ENCODE measurements at places on chromosomes 12 and 14.

GRCh38 chr12:31737345-31737744, 8.5 kb upstream of the AMN1 start:
- DNase-seq: no peak

GRCh38 chr12:28817524-28817923, 331.6 kb upstream of the FAR2 start:
- no peak for DNase-seq

DNA sequence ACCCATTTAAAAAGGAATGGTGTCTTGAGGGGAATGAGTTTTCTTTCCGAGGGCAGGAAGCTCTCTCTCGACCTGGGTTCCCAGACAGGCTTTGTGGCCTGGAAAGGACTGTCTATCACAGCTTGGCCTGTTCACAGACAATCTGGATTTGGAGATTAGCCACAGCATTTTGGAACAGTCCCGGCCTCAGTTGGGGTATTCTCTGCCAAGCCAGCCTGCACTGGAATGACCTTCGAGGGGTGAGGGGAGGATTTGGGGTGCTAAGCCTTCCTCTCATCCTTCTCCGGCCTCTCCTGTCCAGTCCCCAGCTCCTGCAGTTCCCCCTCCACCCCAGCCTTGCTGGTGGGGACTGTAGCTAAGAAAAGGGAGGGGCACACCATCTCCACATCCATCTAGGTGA, 13.0 kb downstream of the TBX5 start:
- DNase-seq: no peak

- DNase-seq: no peak
Observed at GRCh38 chr12:9064815-9065606, 50.7 kb downstream of the A2M start.

DNA sequence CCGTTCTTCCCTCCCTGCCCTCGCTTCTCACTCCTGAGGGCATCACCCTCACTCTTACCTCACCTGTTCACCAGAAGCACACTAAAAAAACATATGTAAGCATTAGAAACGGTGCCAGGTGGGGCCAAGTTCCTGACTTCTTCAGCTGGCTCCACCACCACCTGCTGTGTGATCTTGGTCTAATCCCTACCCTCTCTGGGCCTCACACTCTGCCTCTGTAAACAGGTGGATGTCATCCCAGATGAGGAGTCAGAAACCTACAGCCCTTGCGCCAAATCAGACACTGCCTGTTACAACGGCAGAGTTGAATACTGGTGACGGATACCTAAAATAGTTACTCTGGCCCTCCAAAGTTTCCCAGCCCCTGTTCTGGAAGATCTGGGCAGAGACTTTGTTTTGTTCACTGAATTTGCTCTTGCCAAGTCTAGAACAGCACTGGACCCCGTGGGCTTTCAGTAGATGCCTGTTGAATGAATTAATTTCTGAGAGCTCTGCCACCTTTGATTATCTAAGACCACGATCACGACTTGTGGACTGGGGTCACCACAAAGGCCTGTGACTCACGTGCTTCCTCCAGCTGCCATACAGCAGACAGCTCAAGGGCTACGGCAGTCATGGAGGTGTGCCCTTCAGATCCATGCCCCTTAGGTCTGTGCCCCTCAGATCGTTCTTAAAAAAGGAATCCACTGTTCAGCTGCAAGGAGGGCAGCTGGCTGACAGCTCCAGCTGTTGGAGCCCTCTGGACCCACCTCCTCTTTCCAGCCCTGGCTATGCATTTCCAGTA, 71.9 kb downstream of the GSC start:
- DNase-seq: no peak

- DNase-seq: no peak
Observed at GRCh38 chr12:59398164-59398563, 197.7 kb upstream of the SLC16A7 start.

GRCh38 chr12:131089531-131090273, 136.0 kb downstream of the ADGRD1 start:
- no peak for DNase-seq

- DNase-seq: no peak
Observed at GRCh38 chr14:100606687-100607610, 19.7 kb upstream of the BEGAIN start.

- no peak for DNase-seq
Observed at GRCh38 chr12:76618031-76618430, 58.5 kb upstream of the OSBPL8 start.

- DNase-seq: no peak
Observed at GRCh38 chr14:75022655-75023054, 19.9 kb downstream of the EIF2B2 start.

GRCh38 chr12:119956047-119956446, 33.0 kb upstream of the BICDL1 start:
- no peak for DNase-seq

GRCh38 chr12:128603573-128604115, 220.1 kb downstream of the SLC15A4 start:
- no peak for DNase-seq

DNA sequence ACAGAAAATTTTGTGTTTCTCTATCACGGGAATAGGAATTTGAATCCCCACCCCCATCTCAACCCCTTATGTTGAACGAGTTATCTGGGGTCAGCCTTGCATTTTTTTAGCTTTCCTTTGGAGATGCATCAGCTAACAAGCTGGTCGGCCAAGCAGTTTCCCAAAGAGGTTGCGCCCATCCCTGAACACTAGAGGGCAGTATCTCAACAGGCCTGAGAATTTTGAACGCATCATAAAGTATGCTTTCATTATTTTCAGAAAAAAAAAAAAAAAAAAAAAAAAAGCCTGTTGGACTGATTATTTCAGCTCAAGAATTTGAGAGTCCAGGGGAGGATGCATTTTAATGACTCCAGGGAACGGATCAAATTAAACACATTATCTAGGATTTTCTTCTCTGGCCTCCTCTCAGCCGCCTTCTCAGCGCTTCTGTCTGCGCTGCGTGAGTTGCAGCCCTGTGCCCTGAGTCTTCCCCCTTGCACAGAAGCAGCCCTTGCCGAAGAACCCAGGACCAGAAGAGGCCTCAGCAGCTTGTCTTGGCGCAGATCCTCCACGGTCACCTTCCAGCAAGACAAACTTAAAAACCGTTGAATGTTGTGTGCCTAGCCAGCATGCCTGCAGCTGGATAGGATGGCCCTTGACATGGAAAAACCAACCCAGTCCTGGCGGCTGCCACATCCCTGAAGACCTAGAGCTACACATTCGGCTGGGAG, 76.6 kb upstream of the GZMB start:
- DNase-seq: peak; percentile 63

DNA sequence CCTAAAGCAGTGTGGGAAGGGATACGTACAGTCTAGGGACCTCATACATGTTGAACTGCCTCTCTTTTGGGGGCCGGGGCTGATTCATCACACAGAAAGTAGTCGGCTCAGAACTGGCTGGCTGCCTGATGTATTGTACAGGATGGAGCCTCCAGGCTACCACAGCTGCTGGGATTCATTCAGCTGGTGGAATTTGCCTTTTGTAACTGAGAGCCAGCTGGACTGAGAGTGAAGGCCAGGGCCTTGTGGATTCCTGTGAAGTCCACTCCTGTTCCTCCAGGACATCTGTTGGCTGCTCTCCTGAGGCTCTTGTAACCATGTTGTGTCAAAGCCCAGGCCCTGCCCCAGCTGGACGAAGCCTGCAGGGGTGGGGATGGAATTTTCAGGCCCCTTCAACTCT, 116.3 kb upstream of the PRICKLE1 start:
- no peak for DNase-seq

DNA sequence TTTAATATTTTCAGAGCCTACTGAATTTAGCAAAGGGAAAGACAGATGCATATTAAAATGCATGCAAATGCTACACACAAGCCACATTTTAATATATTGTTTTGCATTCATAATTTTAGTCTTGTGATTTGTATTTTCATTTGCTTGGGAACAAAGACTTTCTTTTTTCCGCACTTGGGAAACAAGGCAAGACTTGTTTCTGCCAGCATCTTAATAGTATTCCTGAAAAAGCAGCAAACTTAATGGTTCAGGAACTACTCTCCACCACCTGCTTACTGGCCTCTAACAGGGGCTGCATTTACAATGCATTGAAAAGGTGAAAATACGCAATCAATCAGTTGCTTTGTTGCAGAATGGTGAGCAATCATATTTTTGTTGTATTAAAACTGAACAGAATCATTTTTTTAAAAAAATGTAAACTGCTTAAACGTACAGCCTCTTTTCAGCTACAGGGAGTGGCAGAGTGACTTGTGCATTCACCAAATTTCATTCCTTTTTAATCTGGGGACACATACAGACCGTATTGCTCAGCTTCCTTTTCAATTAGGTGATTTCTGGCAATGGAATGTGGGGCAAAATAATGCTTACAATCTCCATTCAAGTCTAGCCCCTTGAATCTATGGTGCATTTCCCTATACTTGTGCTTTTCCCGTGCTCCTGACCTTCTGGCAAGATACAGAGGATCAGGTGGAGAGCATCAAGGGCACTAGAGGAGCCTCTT, 144.1 kb upstream of the BTG1 start:
- DNase-seq: no peak

DNA sequence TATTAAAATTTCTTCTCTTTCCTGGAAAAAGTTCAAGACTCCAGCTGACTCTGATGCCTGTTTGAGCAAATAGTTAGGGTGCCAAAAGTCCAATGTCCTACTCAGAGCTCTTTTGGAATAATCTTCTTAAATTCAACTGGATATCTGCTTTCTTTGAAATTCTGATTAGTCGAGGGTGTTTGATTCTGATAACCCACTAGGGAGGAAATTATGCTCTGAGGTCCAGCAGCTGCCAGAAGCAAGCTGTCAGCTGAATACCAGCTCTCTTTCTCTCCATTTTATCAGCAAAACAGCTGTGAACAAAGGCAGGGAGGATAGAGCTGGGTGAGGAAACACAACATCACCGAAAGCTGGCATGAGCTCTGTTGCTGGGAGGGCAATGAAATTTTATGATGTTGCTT, 141.5 kb downstream of the CAND1 start:
- DNase-seq: no peak

GRCh38 chr12:110310763-110311162, 29.7 kb downstream of the ATP2A2 start:
- no peak for DNase-seq

DNA sequence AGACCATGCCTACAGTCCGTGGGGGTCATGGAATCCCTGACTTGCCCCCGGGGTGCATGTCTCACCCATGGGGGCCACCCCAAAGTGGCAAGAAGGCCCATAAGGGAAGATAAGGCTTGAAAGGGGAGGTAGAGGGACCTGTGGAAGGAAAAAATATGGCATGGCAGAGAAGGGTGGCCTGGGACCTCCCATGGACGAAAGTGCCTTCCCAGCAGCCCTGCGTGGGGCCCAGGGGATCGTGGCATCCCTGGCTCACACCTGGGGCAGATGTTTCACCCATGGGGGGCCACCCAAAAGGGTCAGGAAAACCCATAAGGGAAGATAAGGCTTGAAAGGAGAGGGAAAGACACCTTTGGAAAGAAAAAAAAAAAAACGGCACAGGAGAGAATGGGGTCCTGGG, 264.6 kb downstream of the ALG10 start:
- DNase-seq: no peak

DNA sequence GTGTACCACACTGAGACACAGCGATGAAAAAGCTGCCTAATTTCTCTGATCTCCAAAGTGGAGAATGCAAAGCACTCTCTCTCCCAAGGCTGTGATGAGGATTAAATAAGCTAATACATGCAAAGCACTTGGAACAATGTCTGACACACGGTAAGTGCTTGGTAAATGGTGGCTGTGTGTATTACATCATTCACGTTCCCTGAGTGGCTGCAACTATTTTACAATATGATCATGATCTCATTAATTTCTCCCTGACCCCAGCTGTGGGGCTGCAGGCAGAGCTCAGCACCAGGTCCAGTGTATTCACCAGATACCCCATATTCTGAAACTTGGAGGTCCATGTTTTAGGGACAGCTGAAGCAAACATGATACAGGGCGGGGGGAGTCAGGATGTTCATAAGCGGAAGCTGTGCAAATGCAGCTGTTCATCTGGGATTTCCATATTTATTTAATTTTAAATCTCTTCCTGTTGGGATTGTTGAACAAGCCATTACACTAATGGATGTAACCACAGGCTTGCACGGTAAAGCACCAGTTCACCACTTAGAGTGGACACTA, 106.4 kb downstream of the CCDC60 start:
- no peak for DNase-seq

DNA sequence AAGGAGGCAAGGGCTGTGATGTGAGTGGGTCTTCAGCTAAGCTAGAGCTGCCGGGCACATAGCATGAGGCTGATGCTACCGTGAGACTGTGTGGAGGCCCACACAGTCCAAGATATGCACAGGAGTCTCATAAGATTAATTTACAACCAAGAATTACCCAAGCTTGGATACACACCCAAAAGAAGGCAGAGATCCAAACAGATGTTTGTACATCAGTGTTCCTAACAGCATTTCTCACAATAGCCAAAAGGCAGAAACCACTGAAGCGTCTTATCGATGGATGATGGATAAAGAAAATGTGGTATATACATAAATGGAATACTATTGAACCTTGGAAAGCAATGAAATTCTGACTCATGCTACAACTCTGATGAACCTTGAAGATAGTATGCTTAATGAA, 40.8 kb upstream of the RIC8B start:
- no peak for DNase-seq

DNA sequence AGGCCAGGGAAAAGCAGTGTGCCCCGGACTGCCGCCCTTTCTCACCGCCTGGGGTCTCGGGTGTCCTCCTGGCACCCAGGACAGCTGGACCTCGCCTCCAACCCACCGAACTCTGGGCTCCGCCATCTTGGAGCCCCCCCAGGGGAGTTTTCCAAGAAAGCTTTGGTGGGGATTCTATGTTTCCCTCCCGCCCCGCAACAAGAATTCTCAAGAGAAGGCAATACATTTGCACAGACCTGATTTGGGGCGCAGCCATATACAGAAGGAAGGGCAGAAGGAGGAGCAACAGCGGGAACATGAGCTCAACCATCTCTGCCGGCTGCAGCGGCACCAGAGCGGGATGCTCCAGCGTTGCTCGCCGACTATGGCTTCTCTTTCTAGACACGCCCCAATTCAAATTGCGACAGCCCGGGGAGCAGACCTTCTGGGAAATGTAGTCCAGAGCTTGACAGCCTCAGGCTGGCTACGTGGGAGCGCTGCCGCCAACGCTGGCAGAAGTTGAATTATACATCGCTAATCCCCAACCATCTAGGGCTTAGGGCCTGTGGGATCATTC, at the start of gene RDH11:
Gene RDH11, minus strand, starts transcription at position 371 of the 556 bp plus-strand sequence. Its CDS starts 61 bp downstream, at position 310.
- peak; percentile 83 for DNase-seq

DNA sequence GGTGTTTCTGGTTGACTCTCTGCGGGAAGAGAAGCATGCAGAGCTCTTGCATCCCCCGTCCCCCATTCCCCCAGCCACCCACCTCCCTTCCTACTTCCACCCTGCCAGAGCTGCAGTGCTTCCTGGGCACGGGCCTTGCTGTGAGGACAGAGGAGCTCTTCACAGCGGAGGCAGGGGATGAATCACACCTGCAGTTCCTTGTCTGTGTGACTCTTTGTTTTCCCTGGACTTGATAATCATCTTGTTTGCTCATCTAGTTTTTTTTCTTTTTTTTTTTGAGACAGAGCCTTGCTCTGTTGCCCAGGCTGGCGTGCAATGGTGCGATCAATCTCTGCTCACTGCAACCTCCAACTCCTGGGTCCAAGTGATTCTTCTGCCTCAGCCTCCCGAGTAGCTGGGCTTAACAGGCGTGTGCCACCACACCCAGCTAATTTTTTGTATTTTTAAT, 27.8 kb downstream of the ANKRD9 start:
- DNase-seq: no peak

Data from stimulated activated CD4-positive, alpha-beta T cell treated with anti-CD3 and anti-CD28 coated beads, Interleukin-4, amount 100 ng/mL, for 24 hours (primary cell).